ENCODE measurements at places on chromosomes 12 and 14.

DNA sequence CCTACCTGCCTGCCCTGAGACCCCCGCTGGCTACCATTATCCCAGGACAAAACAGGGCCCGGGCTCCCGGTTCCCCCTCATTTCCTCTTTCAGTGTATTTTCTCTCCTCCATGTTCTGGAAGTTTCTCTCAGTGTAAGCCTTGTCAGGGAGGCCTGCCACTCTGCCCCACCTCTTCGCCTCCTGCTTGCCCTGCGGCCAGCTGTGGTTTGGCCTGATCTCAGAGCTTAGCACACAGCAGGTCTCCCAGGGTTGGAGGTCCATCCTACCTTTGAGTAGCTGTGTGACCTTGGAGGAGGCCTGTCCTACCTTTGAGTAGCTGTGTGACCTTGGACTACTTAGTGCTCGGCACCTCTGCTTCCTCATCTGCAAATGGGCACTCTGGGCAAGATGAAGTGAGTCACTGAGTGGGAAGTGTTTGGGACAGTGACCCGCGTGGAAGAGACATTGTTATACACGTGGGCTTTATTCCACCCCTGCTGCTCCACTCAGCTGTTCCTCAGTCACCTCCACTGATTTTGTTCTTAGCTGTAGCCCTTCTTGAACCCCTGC, 212.7 kb downstream of the ZFP36L1 start:
- DNase-seq, result no peak

GRCh38 chr12:6297170-6297569, 13.3 kb upstream of the PLEKHG6 start:
- no peak for DNase-seq

- DNase-seq, result no peak
These were observed 90.1 kb downstream of the ADCK1 start for GRCh38 chr14:77889971-77890442.

DNA sequence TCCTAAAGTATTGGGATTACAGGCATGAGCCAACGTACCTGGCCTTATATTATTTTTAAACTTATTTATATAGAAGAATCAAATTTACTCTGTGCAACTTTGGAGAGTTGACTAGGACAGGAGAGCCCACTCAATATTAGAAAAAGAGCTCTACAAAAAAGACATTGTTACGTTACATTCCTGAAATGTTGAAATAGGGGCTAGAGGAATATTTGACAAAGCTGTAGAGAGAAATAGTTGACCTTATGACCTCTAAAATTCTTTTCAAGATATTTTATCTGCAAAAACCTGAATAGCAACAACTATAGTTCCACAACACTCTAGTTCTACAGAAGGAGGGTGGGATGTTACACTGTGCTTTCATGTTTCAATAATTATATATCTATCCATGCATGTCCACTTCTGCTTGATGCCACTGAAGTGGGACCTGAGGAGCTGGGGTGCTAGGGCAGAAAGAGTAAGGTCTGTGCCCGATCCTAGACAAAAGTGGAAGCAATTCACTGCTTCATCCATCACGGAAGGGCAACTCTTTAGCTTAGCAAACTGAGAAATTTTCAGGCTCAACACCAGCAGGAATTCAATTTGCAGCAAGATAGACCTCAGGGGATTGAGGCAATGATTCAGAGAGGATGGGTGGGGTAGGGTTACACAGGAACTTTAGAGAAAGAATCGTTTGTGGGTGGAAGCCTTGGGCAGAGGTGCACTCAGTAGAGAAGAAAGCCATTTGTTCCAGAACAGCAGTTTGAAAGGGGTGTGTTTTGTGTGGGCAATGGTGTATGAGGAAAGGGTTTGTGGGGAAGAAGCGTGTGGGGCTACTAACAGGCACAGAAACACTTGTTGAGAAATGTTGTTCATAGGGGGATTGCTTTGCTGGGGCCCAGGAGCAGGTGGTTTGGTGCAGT, 16.0 kb upstream of the RNASE10 start:
- DNase-seq, result peak; percentile 29

- no peak for DNase-seq
These were observed 57.6 kb downstream of the CCDC85C start for GRCh38 chr14:99546234-99546879.

- DNase-seq, result peak; percentile 88
These were observed at the start of gene STAT6 for GRCh38 chr12:57111031-57111734. Gene STAT6, minus strand, starts transcription at chr12:57111362. Its CDS starts 3,084 bp downstream, at chr12:57108278.

DNA sequence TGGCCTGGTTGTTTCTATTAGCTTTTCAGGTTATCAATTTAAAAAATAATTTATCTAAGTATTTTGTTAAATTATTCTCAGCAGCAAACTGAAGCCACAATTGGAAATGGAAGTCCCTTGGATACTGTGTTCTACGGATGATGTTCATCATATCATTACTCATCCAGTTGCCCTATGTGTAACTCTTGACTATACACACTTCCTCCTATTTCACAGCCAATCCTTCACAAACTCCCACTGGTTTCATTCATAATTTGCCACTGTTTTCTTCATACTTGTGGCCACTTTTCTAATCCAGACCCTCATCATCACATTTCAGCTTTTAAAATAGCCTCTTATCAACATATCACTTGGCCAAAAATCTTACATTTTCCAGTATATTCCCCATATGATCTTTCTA, 84.0 kb downstream of the CATSPERB start:
- no peak for DNase-seq

- DNase-seq, result no peak
These were observed 69.9 kb downstream of the ARL6IP4 start for GRCh38 chr12:123050331-123050831.

DNA sequence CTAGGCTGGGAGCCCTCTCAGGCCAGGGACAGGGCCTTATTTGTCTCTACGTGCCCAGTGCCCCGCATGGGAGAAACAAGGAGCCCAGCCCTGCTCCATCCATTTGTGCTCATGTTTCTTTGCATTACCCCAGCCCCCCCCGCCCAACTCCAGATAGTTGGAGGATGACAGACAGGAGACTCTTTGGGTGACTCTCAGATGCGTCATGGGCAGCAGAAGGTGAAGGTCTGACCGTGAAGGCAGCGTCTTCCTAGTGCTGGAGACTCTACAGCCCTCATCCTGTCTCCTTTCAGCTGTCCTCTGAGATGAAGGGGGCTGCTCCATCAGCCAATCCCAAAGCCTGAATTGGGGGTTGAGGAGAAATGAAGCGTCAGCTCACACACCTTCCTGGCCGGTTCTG, 283 bp upstream of the PSMB11 start:
- no peak for DNase-seq

GRCh38 chr14:68089146-68089731, 269.7 kb downstream of the RAD51B start:
- no peak for DNase-seq

- DNase-seq, result no peak
These were observed 610 bp upstream of the KMT2D start for GRCh38 chr12:49061157-49061650.

DNA sequence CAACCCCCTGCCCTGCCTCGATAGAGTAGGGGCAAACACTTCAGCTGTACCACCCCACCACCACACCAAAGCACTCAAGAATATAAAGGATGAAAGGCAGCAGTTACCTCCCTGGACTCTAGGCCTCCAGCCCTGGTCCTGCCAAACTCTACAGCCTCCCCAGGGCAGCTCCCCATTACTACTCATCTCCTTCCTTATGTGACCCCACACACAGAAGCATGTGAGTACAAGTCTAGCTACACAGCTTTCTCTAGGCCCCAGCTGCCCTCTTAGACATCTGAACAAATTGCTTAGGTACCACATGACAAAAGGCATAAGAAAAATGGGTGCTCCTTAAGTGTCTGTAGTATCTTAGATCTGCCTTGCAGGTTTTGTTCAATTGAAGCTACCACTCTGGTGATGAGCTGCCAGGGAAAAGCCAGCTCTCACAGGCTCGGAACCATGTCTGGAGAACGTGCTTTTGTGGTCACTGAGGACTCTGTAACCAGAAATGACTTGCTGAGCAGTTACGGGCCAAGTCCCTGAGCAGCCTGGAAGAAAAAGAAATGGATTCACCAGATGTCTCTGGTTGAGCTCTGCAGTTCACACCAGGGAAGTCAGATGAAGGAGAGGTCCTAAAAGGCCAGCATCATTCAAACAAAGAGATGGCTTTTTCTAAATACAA, 32.8 kb downstream of the FMNL3 start:
- DNase-seq, result no peak

- no peak for DNase-seq
These were observed 591 bp upstream of the IRF9 start for GRCh38 chr14:24160499-24160849.

DNA sequence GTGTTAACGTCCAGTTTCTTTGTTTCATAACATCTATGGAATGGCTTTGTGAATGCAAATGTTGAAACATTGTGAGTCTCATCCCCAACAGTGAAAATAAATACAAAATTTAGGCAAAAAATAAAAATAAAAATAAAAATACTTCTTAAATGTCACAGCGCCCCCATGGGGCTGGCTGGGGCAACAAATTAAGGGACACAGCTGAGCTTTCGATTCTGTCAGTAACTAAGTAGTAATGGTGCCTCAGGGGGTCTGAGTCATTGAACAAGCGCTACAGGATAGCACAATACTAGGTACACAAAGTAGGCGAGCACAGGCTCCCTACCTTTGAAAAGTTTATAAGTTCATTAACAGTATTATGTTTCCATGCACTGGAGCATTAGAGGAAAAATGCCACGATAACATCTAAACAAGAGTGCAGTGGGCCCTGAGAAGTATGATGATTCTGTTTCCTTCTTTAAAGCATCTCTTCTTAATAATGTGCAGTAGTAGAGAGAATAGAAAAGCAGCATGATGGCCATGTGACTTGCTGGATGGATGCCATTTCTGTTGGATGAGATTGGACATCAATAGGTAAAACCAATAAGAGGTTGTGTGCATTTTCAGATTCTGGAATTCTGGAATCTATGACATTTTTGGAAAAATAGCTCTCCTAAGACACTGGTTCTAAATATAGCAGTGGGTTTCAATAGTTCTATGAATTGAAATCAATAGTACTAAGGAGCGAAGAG, 667.2 kb downstream of the DIO2 start:
- no peak for DNase-seq
